ENCODE measurements at places on chromosomes 1 and 21.

DNA sequence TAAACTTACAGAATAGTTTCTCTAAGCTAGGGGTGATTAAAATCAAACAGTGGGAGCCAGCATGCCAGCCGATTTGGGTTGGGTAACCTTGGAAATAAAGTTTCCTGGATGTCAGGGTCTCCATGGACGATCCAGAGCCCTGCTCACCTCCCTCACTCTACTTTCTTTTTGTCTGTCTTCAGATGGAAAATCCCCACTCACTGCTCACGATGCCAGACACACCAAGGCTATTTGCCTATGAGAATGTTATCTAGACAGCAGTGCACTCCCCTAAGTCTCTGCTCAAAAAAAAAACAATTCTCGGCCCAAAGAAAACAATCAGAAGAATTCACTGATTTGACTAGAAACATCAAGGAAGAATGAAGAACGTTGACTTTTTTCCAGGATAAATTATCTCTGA is 13.9 kb downstream of the SLAMF7 start:
- no peak for DNase-seq

GRCh38 chr21:46212721-46213484 is 15.7 kb downstream of the LSS start:
- no peak for DNase-seq

DNA sequence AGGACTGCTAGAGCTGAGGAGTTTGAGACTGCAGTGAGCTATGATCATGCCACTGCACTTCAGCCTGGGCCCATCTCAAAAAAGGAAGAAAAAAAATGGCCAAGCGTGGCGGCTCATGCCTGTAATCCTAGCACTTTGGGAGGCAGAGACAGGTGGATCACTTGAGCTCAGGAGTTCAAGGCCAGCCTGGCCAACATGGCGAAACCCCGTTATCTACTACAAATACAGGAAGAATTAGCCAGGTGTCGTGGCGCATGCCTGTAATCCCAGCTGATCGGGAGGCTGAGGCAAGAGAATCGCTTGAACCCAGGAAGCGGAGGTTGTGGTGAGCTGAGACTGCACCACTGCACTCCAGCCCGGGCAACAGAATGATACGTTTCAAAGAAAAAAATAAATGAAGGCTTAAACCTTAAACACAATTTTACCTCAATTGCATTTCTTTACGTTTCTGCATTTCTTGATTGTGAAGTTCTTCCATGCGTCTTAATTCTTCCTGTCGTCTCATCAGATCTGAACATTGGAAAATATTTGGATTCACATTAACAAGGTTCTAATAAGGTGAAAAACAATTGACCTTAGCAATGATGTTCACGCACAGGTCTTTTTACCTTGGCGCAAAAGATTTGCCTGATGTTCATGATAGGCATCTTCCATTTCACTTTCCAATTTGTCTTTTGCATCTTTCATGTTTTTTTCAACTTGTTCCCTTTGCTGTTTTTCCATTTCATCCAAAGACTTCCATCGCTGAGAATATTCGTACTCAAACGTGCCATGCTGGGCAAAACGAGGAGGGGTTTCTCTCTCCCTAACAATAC is 4.2 kb downstream of the SFPQ start:
- DNase-seq: no peak

DNA sequence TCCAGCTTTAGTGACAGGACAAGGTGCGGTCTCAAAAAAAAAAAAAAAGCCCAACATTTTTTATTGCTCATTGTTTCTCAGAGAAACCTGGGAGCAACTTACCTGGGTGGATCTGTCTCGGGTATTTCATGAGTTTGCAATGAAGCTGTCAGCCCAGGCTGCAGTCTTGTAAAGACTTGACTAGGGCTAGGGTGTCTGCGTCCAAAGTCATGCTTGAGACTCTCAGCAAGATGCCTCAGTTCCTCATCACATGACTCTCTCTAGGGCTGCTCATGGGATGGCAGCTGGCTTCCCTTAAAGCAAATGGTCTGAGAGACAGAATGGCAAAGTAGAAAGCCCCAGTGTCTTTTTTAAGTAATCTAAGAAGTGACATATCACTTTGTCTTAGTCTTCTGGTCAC is 8.1 kb downstream of the GABPA start:
- DNase-seq: no peak

DNA sequence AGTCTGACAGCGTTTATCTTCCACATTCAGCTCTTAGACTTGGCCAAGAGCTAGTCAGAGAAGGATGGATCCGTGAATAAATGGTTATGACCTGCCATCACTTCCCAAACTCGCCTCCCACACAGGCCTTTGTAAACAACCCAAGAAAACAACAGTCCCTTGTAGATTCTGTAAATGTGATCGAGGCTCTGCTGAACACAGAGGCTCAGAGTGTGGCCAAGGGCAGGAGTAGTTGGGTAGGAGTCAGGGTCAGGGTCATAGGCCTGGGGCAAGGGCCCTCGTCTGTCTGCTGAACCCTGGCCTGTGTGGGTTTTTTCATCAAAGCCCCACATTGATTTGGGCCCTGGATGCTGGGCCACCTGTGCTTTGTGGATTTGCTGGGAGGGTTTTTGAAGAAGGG is 32.7 kb downstream of the NCMAP start:
- no peak for DNase-seq

GRCh38 chr1:205294175-205294917 is 27.2 kb downstream of the NUAK2 start:
- DNase-seq: peak; percentile 88

- DNase-seq: no peak
Observed at GRCh38 chr1:241896670-241896962, 48.6 kb downstream of the EXO1 start.

DNA sequence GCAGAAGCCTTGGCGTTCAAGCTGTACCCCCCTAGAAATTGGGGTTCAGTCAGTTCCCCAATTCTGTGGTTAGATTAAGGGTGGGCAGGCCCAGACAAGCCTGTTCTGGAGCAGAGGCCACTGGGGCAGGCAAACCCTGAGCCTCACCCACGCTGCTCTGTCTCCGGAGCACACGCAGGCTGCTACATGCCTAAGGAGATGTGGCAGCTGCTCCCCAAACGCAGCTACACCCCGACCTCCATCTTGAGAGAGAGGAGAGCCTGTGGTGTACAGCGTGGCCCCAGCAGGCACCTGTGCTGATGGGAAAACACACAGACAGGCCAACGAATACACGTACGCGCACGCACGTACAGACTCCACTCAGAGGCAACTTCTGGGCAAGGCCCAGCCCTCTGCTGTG is 33.9 kb upstream of the GRHL3 start:
- no peak for DNase-seq

GRCh38 chr1:2455757-2456156 is 20.3 kb upstream of the PLCH2 start:
- DNase-seq: peak; percentile 14

- no peak for DNase-seq
Observed at GRCh38 chr1:112546076-112546475, 37.3 kb downstream of the WNT2B start.

GRCh38 chr1:223829678-223830077 is 16.1 kb downstream of the TP53BP2 start:
- no peak for DNase-seq

GRCh38 chr1:196513821-196514220 is 94.4 kb downstream of the KCNT2 start:
- DNase-seq: no peak

- peak; percentile 82 for DNase-seq
Observed at GRCh38 chr1:36420836-36421317, 23.2 kb upstream of the LSM10 start.

DNA sequence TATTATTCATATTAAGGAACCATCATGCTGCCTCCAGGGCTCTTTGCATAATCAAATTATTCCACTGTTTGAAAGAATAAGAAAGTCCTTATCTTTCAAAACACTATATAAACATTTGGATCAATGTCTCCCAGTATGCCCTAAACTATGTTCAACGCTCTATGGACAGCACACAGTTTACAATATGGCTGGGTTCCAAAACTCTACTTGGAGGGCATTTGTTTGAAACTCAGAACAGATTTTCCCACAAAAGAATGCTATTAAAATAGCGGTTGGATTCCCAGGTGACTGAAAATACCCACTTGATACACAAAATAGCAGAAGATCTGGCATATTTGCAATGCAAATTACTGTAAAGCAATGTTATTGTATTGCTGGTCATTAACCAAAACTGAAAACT is 3.2 kb downstream of the HAO2 start:
- DNase-seq: no peak

- DNase-seq: no peak
Observed at GRCh38 chr1:193014400-193014799, 44.8 kb downstream of the UCHL5 start.

- no peak for DNase-seq
Observed at GRCh38 chr1:90671251-90671650, 45.9 kb downstream of the BARHL2 start.

DNA sequence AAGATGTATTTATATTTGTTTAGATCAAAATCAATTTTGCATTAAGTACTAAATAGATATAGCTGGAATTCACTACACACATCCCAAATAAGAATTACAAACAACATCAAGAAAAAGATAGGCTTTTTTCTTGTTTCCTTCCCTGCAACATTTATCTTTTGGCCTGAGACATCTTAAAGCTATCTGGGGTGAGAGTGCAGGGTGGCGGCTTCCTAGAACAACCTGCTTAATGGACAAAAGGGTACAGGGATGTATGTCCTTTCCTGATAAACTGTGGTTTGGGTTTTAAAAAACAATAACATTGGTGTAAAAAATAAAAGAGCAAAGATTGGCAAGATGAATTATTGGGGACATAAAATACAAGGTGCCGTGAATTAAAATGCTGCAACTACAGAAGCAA is 54.4 kb downstream of the EPRS1 start:
- no peak for DNase-seq

DNA sequence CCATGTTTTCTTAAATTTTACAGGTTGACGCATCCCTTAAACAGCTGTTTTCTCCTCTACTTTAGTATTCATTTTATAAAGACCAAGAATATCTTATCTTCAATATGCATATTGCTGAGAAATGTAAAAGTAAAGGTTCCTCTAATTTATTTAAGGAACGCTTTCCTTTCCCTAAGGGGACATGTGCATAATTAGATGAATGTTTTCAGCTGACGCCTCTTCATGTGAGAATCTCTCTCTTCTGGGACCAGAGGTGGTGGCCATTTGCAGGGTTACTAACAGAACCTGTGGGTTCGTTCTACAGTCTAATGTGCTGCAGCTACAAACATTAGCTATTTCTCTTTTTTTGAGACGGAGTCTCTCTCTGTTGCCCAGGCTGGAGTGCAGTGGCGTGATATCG is 147.7 kb upstream of the L1TD1 start:
- no peak for DNase-seq

- DNase-seq: no peak
Observed at GRCh38 chr21:46326110-46326703, 2.3 kb downstream of the PCNT start.

- DNase-seq: no peak
Observed at GRCh38 chr1:147169840-147170674, 2.2 kb downstream of the PRKAB2 start.

DNA sequence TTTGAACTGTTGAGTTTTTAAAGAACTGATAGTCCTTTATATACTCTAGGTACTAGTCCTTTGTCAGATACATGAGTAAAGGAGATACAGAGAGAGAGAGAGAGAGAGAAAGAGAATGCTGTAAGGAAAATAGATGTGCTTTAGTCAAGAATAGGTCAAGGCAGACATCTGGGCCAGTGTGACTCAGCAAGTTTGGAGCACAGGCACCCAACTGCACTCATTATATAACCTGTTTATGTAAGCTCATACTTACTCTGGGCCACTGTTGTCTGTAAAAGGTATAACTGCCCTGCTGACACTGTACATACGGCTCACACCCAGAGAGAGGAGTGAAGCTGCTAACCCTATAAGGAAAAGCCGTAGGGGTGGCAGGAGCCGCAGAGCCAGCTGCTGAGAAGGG is 32.2 kb upstream of the AKT3 start:
- DNase-seq: peak; percentile 74

- DNase-seq: no peak
Observed at GRCh38 chr1:110489406-110489805, 29.6 kb downstream of the KCNA10 start.

DNA sequence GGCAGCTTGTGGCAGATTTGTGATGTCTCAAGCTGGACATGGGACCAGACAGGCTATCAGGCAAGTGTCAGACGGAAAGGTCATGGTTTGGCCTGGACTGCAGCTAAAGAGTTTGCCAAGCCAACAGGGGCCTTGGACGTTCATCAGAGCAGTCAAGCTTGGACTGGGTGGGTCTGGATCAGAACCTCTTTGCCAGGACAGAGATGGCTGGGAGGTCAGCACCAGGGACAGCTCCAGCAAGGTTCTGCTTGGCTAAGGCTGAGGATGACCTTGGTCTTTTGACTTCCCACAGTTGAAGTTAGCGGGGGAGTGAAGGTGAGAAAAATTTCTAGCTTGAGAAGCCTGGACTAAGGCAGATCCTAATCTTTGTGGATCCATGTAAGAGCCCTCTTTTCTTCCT is 68.1 kb downstream of the GRIK3 start:
- no peak for DNase-seq

- DNase-seq: no peak
Observed at GRCh38 chr1:59016390-59016789, 232.5 kb upstream of the JUN start.

DNA sequence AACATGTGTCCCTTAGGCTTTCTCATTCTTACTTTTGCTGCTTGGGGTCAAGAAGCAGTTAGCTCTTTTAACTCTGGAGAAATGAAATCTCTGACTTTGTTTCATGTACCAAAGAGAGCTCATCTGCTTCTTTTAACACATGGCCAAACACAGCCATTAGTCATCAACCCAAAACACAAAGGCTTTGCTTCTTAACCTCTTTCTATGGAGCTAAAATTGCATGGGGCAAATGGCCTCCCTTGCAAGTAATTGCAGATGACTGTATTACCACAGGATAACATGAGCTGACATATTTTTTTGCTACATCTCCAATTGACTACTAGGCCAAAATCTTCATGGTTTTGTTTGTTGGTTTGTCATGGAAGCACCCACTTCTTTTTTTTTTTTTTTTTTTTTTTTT is 300.9 kb downstream of the BRINP3 start:
- DNase-seq: peak; percentile 43

GRCh38 chr1:173393659-173394000 is 83.5 kb upstream of the PRDX6 start:
- DNase-seq: peak; percentile 93

GRCh38 chr1:43123031-43123430 is 49.1 kb downstream of the EBNA1BP2 start:
- no peak for DNase-seq

DNA sequence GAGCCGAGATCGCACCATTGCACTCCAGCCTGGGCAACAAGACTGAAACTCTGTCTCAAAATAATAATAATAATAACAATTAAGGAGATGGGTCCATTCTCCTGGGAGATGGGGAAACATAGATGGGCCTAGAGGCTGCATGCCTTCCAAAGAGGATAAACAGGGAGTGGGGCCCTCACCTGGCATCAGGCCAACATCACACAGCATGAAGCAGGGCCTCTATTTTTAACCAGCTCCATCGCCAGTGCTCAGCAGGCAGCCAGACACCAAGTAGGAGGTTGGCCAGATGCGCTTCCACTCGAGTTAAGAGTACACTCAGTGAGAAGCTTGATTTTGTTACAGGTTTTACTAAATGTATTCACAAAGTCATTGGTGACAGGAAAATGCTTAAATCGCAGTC is 352.0 kb downstream of the RRAGC start:
- DNase-seq: no peak

Data from fibroblast of lung (primary cell).